GM06990 (cell line): ENCODE measurements at places on chromosomes 4 and X.

DNA sequence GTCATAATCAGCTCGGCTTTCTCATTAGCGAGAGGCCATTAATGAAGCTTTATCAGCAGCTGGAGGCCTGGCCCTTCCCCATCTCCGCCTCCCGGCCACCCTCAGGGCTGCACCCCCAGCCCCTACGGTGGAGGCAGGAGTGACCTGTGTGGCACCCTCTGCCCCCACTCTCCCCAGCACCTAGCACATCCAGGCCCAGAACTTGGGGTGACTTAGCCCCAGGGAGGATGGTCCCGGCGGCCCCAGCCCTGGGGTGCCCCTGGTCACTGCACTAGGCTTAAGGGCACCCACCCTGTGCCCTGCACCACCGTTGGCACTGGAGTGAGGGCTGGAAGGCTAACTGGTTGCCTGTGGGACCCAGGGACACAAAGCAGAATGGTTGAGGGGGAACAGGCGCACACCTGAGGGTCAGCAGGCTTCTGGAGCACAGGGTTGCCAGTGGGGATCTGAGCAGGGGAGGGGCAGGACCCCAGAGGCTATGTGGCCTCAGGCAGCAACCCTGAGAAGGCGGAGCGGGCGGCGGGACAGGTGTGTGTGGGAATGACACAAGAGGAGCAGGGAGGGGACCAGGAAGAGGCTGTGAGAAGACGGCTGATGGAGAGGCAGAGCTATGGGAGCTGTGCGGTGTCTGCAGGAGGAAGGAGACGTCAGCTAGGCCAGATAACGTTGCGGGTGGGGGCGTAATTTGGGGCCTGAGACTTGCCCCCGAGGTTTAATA lies 120.2 kb downstream of the FAM53A start:
- no peak for DNase-seq

GRCh38 chr4:53861856-53862610 lies 202.4 kb downstream of the CHIC2 start:
- DNase-seq = no peak

DNA sequence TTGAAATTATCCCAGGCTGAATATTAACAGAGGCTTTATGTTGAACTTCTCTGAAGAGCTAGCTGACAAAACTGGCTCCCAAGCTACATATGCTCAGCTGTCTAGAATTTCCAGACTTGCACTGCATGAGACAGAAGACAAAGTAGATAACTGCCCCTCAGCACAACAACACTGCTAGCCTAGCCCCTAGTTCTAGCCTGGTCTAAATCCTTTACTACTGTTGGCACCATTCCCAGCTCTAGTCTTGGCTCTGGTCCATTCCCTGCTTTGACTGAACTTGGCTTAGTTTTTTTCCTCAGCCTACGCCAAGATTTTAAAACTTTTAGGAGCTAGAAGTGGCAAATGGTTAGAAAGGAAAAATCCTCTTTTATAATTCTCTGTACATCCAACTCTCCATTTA lies 7.6 kb upstream of the OPHN1 start:
- no peak for DNase-seq

DNA sequence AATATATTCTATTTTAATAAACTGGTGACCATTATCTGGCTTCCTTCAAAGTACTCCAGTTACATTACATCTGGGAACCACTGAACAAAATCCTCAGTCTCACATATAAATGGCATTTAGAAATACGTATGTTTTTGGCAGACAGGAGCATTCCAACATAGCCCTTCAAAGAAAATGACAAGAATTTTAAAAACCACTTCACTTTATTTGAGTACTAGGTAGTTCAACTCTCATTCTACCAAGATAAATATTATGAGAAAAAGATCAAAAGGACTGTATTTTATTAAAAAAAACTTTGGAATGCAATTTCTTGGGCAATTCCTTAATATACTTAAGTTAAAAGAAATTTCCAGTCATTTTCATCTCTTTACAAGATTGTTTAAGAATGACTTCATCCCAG lies 17.6 kb downstream of the TNIP3 start:
- DNase-seq = no peak

- DNase-seq = no peak
These were observed 12.8 kb upstream of the BOD1L1 start for GRCh38 chr4:13640149-13640940.

DNA sequence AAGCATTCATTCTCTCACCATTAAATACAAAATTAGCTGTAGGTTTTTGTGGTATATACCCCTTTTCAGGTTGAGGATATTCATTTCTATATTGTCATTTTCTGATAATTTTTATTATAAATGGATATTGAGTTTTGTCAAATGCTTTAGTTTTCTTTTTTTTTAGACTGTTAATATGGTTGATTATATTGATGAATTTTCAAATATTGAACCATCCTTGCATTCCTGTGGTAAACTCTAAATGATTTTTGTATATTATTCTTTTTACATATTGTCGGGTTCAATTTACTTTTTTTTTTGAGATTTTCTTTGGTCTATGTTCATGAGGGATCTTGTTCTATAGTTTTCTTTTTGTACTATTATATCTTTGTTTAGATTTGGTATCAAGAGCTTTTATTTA lies 165.1 kb downstream of the GPAT3 start:
- DNase-seq = no peak

DNA sequence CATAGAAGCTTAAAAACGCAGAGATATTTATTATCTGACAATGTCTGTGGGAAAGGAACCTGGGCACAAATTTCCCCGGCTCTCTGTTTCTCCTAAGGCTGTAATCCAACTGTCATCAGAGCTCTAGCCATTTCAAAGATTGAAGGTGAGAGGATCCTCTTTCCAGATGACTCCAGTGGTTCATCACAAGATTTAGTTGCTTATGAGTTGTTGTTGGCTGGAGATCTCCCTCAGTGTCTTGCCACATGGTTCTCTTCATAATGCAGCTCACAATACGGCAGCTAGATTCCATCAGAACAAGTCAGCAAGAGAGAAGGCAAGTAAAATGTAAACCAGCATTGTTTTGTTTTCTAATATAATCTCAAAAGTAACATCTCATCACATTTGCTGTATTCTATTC lies 369.4 kb downstream of the GASK1B start:
- DNase-seq = no peak
